ENCODE measurements at places on chromosomes 13 and 19. TPM values are rescaled to one million over a fixed set of nuclear protein-coding genes. Genes with fewer than 3 reads are reported as not detected.

Gene CHST8
- 1.4 TPM for total RNA-seq

Gene COG6
- total RNA-seq: 27.1 TPM

Gene OR7C2
- not detected for total RNA-seq

Gene TMEM38A
- total RNA-seq: 2.1 TPM

Gene NLRP5
- total RNA-seq: not detected

Gene PABPC3
- total RNA-seq: 0.29 TPM

Gene HCST
- 20.9 TPM for total RNA-seq

DNA sequence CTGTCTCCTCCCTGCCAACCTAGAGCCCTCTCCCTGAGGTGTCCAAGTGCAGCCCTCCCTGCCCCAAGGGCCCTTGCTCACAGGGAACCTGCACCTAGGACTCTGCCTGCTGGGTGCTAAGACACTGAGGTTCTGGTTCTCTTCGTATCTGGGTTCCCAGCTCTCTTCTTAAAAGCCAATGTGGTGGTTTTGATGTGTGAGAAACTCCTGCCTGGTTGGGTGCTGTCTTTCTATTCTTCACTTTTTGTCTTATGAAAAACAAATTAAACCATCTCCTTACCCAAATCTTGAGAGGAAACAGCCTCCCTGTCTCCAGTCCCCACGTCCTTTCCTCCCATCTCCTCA, 4.3 kb upstream of the KMT2B start:
- DNase-seq: no peak

Measured in mesenteric fat pad (tissue), 1 donor.